Upper lobe of left lung (tissue), 6 donors: ENCODE measurements at places on chromosomes 1 and 21.
A peak's percentile ranks its signal among the peaks of the same experiment; 100 is the strongest.

- peak; percentile 79 for DNase-seq
- H3K4me1 ChIP-seq: no peaks in the 10 kb centered on the region
- no peak overlapping the region for H3K27ac ChIP-seq
- no peaks in the 10 kb centered on the region for H3K27me3 ChIP-seq
- H3K36me3 ChIP-seq: no peaks in the 10 kb centered on the region
Observed at GRCh38 chr1:89483010-89483756, 41.4 kb upstream of the LRRC8B start.

GRCh38 chr1:230140221-230141020 is 73.4 kb downstream of the GALNT2 start:
- peaks cover 35% of the 10 kb centered on the region for H3K4me1 ChIP-seq
- no peak overlapping the region for H3K4me3 ChIP-seq
- H3K27me3 ChIP-seq: no peaks in the 10 kb centered on the region
- no peaks in the 10 kb centered on the region for H3K36me3 ChIP-seq

GRCh38 chr1:81225789-81226602 is 574.7 kb upstream of the ADGRL2 start:
- no peaks in the 10 kb centered on the region for H3K36me3 ChIP-seq
- H3K4me1 ChIP-seq: no peaks in the 10 kb centered on the region
- H3K27ac ChIP-seq: no peak overlapping the region
- H3K4me3 ChIP-seq: no peak overlapping the region

DNA sequence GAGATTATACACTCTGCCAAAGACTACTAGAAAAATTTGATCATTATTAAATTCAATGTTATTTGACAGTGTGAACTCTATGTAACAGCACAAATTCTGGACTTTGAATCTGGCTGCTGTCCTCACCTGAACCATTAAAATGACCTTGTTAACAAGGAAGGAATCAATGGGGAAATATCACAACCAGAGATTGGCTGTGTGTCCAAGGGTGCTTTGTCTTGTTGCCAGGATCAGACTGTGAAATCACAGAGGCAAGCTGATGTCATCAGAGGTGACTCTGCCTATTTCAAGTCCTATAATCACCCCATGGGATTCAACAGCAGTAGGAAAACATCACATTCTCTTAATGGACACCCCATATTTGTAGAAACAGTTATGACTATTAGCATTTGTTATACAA is 46.8 kb downstream of the ADAMTS5 start:
- H3K36me3 ChIP-seq: no peaks in the 10 kb centered on the region
- H3K27me3 ChIP-seq: no peaks in the 10 kb centered on the region
- no peak overlapping the region for H3K4me3 ChIP-seq

DNA sequence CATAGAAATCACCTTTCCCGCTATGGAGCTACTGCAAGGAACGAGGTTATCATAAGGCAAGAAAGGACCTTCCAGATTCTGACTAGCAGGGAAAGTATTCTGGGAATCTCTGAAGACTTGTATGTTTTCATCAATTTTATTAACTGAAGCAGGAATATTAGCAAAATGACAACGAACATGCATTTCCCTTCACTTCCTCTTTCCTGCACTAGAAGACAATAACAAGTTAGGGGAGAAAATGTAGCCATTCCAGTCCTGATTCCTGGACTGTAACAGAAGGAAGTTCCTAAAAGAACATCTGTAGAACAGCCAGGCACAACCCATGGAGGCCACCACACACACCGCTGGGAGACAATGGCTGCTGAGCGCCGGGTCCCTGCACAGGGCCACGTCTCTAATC is 106.8 kb downstream of the RAVER2 start:
- H3K4me1 ChIP-seq: no peaks in the 10 kb centered on the region
- no peak overlapping the region for H3K27ac ChIP-seq
- H3K27me3 ChIP-seq: no peaks in the 10 kb centered on the region
- no peak overlapping the region for H3K4me3 ChIP-seq
- DNase-seq: no peak

DNA sequence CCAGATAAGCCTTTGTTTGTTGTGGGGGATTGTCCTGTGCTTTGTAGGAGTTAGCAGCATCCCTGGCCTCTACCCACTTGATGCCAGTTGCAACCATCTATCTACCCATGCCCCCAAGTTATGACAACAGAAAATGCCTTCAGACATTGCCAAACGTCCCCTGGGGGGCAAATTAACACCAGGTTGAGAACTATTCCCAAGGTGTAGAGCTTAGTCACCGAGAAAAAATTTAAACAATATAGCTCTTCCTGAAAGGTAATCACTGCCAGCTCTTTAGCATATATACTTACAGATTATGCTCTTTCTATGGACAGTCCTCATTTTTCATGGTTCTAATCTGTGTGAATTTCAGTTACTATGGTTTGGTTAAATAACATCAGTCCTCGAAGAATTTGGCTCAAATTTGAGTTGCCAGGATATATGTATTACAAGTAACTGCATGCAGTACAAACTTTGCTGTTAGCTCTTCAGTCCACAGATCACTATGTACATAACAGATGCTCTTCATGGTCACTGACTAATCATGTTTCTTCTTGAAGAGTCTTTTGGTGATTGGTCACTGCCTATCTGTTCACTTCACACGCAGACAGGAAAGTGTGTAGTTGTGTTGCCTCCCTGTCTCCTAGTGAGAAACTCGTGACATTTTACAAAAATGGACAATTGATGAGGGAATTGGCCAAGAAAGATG is 25.2 kb downstream of the MAPKAPK2 start:
- no peak overlapping the region for H3K4me3 ChIP-seq
- peaks cover 75% of the 10 kb centered on the region for H3K4me1 ChIP-seq
- no peak overlapping the region for H3K27ac ChIP-seq
- DNase-seq: no peak
- no peaks in the 10 kb centered on the region for H3K27me3 ChIP-seq

DNA sequence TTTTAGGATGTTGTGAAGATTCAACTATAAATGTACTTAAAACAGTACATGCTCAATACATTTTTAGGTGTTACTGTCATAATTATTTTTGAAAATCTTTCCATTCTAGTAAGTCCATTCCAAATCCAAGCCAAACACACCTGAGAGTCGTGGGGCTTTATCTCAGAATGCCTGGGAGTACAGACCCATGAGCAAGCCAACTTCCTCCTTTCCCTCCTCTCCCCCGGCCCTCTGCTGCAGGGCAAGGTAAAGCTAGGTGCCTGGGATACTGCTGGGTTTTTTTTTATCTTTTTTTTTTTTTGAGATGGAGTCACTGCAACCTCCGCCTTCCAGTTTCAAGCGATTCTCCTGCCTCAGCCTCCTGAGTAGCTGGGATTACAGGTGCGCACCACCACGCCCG is 16.5 kb downstream of the TMEM51 start:
- H3K36me3 ChIP-seq: no peaks in the 10 kb centered on the region
- peaks cover 32% of the 10 kb centered on the region for H3K4me1 ChIP-seq
- no peaks in the 10 kb centered on the region for H3K27me3 ChIP-seq
- H3K27ac ChIP-seq: no peak overlapping the region
- no peak overlapping the region for H3K4me3 ChIP-seq
